ENCODE measurements at places on chromosomes 16 and 17. TPM values are rescaled to one million over a fixed set of nuclear protein-coding genes. Genes with fewer than 3 reads are reported as not detected.

DNA sequence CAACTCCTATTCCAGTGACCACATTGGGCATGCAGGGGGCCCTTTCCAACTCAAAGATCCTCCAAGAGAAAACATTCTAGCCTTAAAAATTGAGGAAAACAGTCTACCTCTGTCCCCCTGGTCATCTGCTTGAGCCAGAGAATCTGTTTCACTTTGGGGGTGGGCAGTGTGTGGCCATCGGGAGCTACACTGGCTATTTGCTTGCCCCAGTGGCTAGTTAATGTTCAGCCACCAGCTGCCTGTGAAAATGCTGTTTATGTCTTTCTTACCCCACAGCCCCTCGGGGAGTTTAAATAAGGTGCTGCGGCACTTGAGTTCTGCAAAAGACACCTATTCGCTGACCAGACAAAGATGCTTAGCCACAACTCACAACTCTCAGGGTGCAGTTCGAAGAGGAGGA is 43.4 kb downstream of the GNAO1 start:
- DNase-seq: no peak

GRCh38 chr17:76827736-76828135 is 40.5 kb upstream of the MGAT5B start:
- no peak for DNase-seq

DNA sequence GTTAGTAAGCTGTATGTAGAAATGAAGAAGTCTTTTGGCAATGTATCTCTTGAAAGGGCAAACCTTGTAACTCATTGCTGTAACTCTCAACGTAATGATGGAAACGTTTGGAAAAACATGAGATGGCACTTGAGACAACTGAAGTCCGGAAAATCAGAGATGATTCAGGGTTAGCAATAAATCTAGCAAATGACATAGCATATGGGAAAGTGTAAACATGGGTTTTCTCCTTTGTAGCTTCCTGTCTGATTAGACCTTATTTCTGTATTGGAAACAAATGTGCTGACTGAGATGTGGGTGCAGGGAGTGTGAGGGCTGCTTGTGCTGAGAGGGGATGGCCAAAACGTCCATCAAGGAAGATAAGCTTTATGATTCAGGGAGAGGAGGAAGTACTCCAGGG is 110.7 kb upstream of the FAM20A start:
- DNase-seq: no peak

DNA sequence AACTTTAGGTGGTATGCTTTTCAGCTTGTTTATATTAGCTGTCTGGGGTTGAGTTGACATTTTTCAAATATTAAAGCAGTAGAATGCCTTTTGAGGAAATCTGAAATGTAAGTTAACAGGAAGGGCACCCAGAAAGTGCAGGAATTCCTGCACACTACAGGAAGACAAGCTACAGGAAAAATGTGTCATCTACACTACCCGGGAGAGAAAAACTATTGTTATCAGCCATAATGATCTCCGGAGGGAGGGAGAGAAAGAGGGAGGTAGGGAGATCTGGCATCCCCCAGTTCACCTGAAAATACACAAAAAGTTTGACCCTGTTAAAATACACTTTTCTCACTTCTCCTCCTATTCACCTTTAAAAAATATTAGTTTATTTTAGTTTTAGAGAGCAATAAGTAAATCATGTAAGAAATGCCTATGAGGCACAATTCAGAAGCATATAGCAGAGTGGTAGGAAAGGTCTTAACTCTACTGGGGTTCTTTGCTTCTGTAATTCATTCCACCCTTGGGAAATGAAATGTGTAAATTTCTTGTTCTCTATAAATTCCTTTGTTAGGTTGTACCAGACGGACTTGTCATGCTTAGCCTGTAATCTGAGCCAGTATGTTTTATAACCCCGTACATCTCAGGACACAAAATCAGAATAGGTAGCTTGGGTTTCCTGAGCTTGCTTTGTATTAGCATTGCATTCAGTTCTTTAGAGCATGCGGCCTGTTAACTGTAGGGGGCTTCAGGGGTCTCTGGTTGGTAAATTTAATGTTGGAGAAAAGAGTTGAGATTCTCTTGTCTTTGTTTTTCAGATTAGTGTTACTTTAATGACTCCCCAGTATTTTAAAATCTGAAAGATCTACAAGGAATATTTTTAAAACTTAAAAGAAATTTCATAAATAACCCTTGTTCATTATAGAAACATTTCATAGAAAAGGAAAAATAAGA is 3.3 kb downstream of the MAP2K6 start:
- no peak for DNase-seq

- no peak for DNase-seq
These were observed 205.5 kb downstream of the NTN1 start for GRCh38 chr17:9226794-9227135.

The SLC35G6 gene
- total RNA-seq: not detected
